NCI-H446 treated with DMSO at 0.1 percent for 48 hours (cell line): ENCODE measurements at places on chromosomes 12 and 14.

DNA sequence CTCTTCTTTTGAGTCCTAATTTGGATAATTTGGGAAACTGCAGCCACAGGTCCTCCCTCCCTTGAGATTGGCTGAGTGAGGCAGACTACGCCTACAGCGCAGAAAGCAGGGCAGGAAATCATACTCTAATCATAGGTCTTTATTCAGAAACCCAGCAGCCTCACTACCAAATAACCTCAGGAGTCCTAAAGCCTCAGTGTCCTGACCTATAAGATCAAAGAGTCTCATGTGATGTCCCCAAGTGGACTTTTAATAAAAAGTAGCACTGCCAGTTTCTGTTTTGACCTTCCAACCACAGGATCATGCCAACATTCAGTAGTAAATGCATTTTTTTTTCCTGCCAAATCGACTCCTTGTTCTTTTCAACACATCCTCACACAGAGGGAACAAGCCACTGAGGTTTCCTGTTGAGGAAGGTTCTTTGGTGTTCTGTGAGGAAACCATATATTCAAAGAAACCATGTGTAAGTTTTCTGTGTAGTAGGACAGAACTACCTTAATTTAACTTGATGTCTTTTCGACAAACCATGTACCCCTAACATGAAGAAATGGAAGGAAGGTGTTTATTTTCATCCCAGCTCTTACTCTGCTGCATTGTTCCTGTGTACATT lies 72.2 kb downstream of the VCPKMT start:
- no peak for DNase-seq

DNA sequence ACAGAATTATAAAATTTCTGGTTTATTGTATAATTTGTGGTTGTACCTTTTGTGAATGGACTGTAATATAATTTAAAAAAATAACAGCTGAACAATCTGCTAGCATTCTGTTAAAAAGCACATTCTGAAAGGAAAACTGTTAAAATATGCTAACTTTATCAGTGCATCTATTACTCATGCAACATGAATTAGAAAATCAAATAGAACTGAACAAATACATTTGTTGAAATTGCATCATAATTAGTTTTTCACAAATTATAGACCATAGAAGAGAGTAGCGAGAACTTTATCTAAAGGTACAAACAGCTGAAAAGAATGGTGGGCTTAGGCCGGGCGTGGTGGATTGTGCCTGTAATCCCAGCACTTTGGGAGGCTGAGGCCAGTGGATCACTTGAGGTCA lies 33.0 kb downstream of the PTPN21 start:
- no peak for DNase-seq

DNA sequence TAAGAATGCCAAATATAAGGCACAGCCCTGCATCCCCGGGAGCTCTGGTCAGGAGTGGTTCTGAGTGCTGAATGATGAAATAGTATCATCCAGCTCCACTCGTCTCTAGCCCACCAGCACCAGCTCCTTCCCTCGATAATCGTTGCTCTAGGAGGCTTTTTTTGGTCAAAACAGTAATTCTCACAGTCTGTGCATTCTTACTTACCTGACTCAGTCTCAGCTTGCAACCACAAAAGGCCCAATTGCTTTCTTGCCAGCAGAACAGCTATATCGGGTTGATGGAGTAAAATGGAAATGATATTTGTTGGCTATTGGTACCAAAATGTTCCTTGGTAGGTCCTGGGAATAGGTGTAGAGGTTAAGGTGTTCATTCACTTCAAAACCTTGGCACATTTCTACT lies 94.8 kb downstream of the BMP4 start:
- no peak for DNase-seq

GRCh38 chr14:49975276-49975675 lies 82.4 kb downstream of the ARF6 start:
- no peak for DNase-seq
